ENCODE measurements at places on chromosomes 7 and 10. TPM values are rescaled to one million over a fixed set of nuclear protein-coding genes. Genes with fewer than 3 reads are reported as not detected.

The TRIM50 gene
- 0.20 TPM for total RNA-seq

The CYTH3 gene
- 27.5 TPM for total RNA-seq

The ZNF316 gene
- 46.8 TPM for total RNA-seq

DNA sequence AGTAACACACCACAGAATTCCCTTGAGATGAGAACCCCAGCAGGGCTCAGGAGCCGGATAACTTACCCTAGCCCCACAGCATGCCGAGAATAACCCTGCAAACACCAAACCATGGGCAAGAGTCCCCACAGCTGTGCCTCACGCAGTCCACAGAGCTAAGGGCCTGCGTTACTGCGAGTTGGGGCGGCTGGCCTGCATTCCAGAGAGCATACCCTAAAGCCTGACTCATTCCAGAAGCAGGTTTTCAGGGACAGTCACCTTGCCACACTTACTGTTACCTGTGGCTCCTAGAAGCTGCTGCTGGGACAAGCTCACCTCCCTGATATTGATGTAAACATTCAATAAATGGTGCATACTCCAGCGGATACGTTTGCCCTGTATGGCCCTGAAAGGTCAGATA, 18.6 kb downstream of the FGFR2 start:
- no peak for DNase-seq
- peaks cover 7% of the 10 kb centered on the region for H3K4me1 ChIP-seq
- H3K4me3 ChIP-seq, result no peak overlapping the region
- no peaks in the 10 kb centered on the region for H3K36me3 ChIP-seq

- peak; percentile 46 for DNase-seq
- no peaks in the 10 kb centered on the region for H3K36me3 ChIP-seq
- no peak overlapping the region for H3K4me3 ChIP-seq
- no peaks in the 10 kb centered on the region for H3K4me1 ChIP-seq
Observed at GRCh38 chr10:132983252-132984007, 41.1 kb upstream of the CFAP46 start.

- H3K4me1 ChIP-seq, result no peaks in the 10 kb centered on the region
- H3K27ac ChIP-seq, result no peak overlapping the region
- no peak overlapping the region for H3K4me3 ChIP-seq
- H3K36me3 ChIP-seq, result no peaks in the 10 kb centered on the region
- DNase-seq, result no peak
Observed at GRCh38 chr7:20113427-20114027, 103.7 kb downstream of the MACC1 start.

GRCh38 chr7:17408245-17408903, 109.9 kb downstream of the AHR start:
- H3K36me3 ChIP-seq, result no peaks in the 10 kb centered on the region
- peak; percentile 69 for DNase-seq
- peaks cover 20% of the 10 kb centered on the region for H3K4me1 ChIP-seq
- H3K27me3 ChIP-seq, result no peaks in the 10 kb centered on the region

GRCh38 chr7:30171766-30172447, 37.1 kb downstream of the MTURN start:
- no peaks in the 10 kb centered on the region for H3K27me3 ChIP-seq
- no peak overlapping the region for H3K27ac ChIP-seq
- no peaks in the 10 kb centered on the region for H3K36me3 ChIP-seq

DNA sequence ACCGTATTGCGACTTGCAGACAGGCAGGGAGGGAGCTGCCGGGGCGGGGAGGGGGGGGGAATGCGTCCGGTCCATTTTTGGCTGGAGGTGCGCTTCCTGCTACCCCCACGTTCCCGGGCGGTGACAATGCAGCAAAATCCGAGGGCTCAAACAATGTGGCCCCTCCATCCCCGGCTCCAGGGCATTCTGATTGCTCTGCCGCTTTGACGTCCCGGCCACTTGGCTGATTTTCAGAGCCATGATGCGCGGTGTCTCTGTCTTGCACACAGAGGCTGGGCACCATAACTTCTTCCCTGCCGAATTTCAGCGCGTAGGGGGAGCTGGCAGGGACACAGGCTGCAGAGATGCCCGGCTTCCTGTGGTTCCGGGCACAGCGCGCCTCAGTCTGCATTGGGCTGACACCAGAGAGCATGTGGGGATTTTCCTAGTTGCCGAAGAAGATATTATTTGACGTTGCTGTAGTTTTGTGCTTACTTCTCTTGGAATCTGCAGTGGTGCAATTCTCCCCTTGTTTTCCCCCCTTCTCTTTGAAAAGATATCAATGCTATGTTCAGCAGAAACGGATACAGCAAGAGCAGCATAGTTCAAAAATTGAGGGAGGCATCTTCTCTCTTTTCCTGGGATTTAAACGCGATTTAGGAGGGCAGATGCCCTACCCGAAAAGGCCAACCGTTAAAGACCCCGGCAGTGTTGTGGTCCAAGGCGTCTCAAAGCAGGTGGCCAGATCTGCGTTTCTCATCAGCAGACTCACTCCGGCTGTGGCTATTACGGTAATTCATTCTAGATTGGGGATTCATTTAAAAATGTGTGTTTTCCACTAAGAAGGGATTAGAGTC, 1.4 kb downstream of the HECW1 start:
- no peak for DNase-seq
- peaks cover 13% of the 10 kb centered on the region for H3K4me1 ChIP-seq
- H3K36me3 ChIP-seq, result no peaks in the 10 kb centered on the region
- no peak overlapping the region for H3K27ac ChIP-seq
- peak overlapping the region; percentile 38 for H3K4me3 ChIP-seq

GRCh38 chr7:15159261-15159660, 256.7 kb upstream of the DGKB start:
- H3K27me3 ChIP-seq, result no peaks in the 10 kb centered on the region
- no peaks in the 10 kb centered on the region for H3K4me1 ChIP-seq
- no peak overlapping the region for H3K27ac ChIP-seq
- DNase-seq, result no peak

GRCh38 chr10:126208726-126209302, 179.5 kb downstream of the ADAM12 start:
- H3K27ac ChIP-seq, result no peak overlapping the region
- no peaks in the 10 kb centered on the region for H3K4me1 ChIP-seq
- H3K36me3 ChIP-seq, result no peaks in the 10 kb centered on the region

Measured in upper lobe of right lung (tissue), 1 donor.